CD4-positive, alpha-beta memory T cell (primary cell): ENCODE measurements at places on chromosomes 7 and 10.

DNA sequence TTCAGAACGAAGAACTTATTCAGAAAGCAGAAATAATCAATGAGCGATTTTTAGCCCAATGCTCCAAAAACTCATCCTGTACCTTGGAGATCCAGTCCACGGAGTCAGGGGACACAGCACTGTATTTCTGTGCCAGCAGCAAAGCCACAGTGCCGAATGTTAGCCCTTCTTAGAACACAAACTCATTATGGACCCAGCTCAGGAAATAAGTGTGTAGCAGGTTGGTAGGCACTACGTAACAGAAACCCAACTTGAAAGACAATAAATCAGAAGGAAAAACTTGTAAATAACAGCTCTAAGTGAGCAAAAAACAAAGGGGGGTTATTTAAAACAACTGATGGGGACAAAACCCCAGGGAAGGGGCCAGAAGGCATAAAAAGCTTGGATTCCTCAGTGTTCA is 112.0 kb upstream of the PRSS1 start:
- peak; percentile 33 for DNase-seq
- no peaks in the 10 kb centered on the region for H3K27me3 ChIP-seq
- no peaks in the 10 kb centered on the region for H3K36me3 ChIP-seq

- H3K36me3 ChIP-seq = no peaks in the 10 kb centered on the region
- no peak for DNase-seq
- H3K27me3 ChIP-seq = no peaks in the 10 kb centered on the region
These were observed 83.7 kb downstream of the CCNY start for GRCh38 chr10:35420044-35420443.

GRCh38 chr10:70937661-70938060 is 49.3 kb upstream of the PCBD1 start:
- no peak for DNase-seq
- no peaks in the 10 kb centered on the region for H3K27me3 ChIP-seq
- no peak overlapping the region for H3K27ac ChIP-seq
- H3K4me1 ChIP-seq = no peaks in the 10 kb centered on the region
- H3K36me3 ChIP-seq = no peaks in the 10 kb centered on the region

DNA sequence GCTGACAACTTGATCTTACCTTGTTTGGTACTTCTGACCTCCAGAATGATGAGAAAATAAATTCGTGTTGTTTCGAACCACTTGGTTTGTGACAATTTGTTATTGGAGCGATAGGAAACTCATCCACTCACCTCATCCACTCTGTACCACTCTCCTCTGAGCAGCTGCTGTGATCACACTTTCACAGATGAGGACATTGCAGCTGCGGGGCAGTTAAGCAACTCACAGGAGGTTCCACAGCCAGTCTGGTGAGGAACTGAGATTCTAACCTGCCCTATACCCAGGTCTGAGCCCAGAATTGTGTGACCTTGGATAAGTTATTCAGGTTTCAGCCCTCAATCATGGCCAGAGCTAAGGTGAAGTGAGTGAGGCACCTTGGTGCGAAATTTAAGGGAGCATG is 35.2 kb downstream of the BTBD16 start:
- H3K4me3 ChIP-seq = no peak overlapping the region
- no peak for DNase-seq
- no peaks in the 10 kb centered on the region for H3K36me3 ChIP-seq
- no peaks in the 10 kb centered on the region for H3K27me3 ChIP-seq

DNA sequence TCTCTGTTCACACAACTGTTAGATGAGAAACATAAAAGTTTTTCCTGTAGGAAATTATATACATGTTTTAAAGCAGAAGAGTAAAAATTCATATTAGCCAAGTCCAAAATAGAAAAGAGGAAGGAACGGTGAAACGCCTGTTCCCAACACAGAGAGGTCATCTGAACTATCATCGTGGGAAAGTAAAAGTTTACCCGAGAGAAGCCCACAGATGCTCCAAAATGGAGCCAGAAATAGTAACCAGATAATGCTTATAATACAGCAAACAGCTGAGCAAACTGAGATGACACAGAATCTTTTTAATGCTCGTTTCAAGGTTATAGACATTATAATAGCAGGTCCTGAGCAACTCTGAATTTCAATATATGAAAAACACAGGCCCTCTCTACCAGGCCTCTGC is 24.5 kb downstream of the FRMD4A start:
- peaks cover 5% of the 10 kb centered on the region for H3K27me3 ChIP-seq
- H3K27ac ChIP-seq = no peak overlapping the region
- no peak for DNase-seq
- H3K4me1 ChIP-seq = no peaks in the 10 kb centered on the region
- H3K36me3 ChIP-seq = no peaks in the 10 kb centered on the region
- H3K4me3 ChIP-seq = no peak overlapping the region

DNA sequence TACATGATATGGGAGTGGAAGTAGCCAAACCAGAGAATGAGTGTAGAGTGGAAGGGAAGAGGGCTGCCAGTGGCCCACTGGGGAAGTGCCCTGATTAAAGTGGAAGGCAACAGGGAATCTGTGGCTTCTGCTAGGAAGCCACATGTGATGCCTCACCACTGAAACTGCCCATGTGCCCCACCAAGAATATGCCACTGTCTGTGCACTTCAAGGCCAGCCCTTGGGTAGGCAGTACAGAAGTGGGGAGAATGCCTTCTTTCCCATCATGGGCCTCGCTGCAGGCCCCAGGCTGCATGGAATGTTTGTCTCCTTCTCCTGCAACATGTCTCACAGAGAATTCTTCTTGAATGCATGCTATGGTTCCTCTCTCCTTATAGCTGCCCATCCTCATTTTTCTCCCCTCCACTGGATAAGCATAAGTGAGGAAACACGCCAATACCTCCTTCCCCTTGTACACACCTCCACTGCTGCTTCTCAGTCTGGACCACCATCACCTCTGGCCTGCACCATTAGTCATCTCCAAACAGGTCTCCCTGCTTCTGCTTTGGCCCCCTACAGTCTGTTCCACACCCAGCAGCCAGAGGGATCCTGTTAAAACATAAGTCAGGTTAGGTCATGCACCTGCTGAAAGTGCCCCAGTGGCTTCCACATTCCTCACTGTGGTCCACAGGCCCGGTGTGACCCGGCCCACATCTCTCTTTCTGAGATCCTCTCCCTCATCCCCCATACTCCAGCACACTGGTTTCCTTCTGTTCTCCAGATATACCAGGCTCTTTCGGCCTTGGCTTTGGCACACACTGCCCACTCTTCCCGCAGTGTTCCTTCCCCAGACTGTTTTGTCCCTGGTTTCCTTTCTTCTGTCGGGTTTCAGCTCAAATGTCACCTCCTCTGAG is 37.1 kb downstream of the SNX10 start:
- H3K36me3 ChIP-seq = no peaks in the 10 kb centered on the region
- no peaks in the 10 kb centered on the region for H3K27me3 ChIP-seq
- H3K4me1 ChIP-seq = no peaks in the 10 kb centered on the region
- DNase-seq = no peak

DNA sequence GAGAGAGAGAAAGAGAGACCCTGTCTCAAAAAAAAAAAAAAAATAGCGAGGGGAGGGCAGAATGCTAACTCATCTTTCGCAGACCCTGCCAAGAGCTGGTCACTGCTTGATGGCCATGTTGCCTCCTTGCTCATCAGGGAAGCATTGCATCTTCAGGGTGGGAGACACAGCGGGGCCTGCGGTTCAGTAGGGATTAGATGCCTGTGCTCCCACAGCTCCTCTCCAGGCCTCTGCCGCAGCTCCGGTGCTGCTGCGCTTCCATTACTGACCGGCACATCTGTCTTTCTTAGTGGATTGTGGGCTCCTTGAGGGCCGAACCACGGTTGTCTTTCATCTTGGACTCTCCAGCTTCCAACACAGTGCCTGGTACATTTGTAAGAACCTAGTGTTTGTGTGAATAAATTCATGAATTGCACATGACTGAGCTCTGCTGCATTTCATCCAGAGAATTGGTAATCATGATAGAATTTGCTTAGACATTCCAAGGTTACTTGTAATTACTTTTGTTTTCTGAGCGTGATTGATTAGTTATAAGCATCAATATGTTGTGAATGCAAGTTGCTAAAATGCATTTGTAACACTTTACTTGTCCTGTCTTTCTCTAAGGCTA is 16.8 kb downstream of the HK1 start:
- DNase-seq = no peak
- no peak overlapping the region for H3K27ac ChIP-seq
- no peaks in the 10 kb centered on the region for H3K27me3 ChIP-seq
- H3K36me3 ChIP-seq = no peaks in the 10 kb centered on the region

DNA sequence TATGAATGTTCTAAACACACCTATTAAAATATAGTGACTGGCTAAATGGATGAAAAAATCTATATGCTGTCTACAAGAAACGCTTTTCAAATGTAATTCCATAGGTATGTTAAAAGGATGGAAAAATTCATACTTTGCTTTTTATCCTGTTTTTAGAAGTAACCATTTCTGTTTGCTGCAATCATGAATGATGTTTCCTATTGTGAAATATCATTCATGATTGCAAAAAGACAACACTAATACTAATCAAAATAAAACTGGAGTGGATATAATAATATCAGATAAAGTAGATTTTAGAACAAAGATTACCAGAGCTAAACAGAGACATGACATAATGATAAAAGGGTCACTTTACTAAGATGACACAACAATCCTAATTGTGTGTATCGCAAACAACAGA is 138.2 kb downstream of the FANK1 start:
- no peak overlapping the region for H3K4me3 ChIP-seq
- no peak for DNase-seq
- H3K36me3 ChIP-seq = no peaks in the 10 kb centered on the region
- no peaks in the 10 kb centered on the region for H3K27me3 ChIP-seq
- H3K27ac ChIP-seq = no peak overlapping the region

DNA sequence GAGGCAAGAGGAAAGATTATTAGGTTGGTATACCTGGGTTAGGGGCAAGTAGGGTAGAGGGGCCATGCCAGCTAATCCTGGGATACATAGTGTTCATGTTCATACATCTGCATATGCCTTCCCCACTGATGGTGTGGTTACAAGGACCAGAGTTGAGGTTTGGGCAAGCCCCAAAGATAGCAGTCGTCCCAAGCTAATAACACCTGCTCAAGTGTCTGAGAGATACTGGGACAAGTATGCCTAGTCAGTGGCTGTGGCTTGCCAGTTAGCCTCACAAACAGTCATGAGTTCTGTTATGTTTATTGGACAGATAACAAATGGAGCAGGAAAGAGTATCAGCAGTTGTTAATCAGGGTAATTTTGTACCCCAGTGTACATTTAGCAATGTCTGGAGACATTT is 139.6 kb downstream of the ADAM22 start:
- no peak overlapping the region for H3K27ac ChIP-seq
- no peaks in the 10 kb centered on the region for H3K36me3 ChIP-seq
- DNase-seq = no peak
- no peak overlapping the region for H3K4me3 ChIP-seq
- H3K4me1 ChIP-seq = no peaks in the 10 kb centered on the region

DNA sequence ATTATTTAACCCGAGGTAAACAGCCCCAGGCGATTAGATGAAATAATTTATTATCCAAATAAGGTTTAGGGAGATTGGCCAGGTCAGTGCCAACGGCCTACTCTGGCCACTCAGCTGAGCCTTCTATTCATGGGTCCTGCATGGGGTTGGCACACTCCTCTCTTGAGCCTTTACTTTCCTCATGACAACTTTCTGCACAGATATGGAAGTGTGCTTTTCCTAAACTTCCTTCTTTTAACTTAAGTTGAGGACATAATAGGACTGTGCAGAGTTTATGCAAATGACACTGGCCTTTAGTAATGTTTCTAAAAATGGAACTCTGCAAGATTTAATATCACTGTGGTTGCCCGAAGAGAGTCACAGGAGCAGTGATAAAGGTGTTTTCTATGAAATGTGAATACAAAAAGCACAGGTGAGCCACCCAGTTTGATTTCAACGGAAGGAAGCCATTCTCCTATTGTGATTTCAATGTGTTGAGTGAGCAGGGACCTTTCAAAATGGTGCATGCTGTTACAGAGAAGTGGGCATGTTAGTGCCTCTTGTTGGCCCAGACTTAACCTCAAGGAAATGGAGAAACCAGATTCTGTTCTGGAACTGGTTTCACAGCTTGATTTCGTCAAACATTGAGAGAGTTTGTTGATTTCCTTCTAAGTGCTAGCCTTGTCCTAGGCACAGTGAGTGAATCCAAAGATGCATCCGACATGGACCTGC is 55.7 kb downstream of the LYZL2 start:
- no peaks in the 10 kb centered on the region for H3K36me3 ChIP-seq
- H3K4me1 ChIP-seq = no peaks in the 10 kb centered on the region
- H3K27me3 ChIP-seq = no peaks in the 10 kb centered on the region
- no peak overlapping the region for H3K4me3 ChIP-seq

GRCh38 chr7:115838829-115839228 is 191.7 kb downstream of the TFEC start:
- H3K27me3 ChIP-seq = no peaks in the 10 kb centered on the region
- no peaks in the 10 kb centered on the region for H3K4me1 ChIP-seq
- H3K36me3 ChIP-seq = no peaks in the 10 kb centered on the region
- no peak overlapping the region for H3K4me3 ChIP-seq
- H3K27ac ChIP-seq = no peak overlapping the region

DNA sequence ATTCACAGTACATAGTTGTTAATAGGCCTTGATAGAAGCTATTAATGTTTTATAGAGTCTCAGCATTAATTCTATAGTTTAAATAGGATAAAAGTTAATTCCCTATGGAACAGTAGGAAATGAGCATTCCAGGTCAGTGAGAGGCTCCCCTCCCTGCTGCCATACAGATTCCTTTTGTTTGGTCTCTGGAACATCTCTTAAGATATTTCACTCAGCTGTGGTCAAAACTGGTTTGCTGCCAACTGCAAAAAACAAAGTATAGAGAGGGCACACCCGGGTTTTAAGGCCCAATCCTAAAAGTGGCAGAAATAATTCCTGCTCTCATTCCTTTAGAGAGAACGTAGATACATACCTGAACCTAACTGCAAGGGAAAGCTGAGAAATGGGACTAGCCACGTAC is 51.3 kb downstream of the MDFIC start:
- no peak overlapping the region for H3K27ac ChIP-seq
- peaks cover 94% of the 10 kb centered on the region for H3K4me1 ChIP-seq

GRCh38 chr7:88169717-88170320 is 50.0 kb downstream of the SRI start:
- H3K36me3 ChIP-seq = no peaks in the 10 kb centered on the region
- DNase-seq = no peak
- no peaks in the 10 kb centered on the region for H3K4me1 ChIP-seq
- H3K27ac ChIP-seq = no peak overlapping the region
- no peaks in the 10 kb centered on the region for H3K27me3 ChIP-seq
- H3K4me3 ChIP-seq = no peak overlapping the region

DNA sequence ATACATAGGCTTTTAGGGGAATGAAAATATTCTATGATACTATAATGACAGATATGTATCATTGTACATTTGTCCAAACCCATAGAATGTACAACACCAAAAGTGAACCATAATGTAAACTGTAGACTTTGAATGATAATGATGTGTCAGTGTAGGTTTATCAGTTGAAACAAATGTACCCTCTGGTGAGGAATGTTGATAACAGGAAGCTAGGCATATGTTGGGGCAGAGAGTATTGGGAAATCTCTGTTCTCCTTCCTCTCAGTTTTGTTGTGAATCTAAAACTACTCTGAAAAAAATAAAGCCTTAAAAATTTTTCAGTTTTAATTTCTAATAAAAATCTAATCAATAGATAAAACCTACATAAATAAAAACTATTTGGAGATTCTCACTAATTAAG is 36.9 kb downstream of the C1GALT1 start:
- H3K27me3 ChIP-seq = no peaks in the 10 kb centered on the region
- H3K27ac ChIP-seq = no peak overlapping the region
- H3K36me3 ChIP-seq = peaks cover 9% of the 10 kb centered on the region
- H3K4me3 ChIP-seq = no peak overlapping the region
- no peak for DNase-seq
- peaks cover 7% of the 10 kb centered on the region for H3K4me1 ChIP-seq

- no peaks in the 10 kb centered on the region for H3K27me3 ChIP-seq
- no peaks in the 10 kb centered on the region for H3K4me1 ChIP-seq
- no peak for DNase-seq
- H3K4me3 ChIP-seq = no peak overlapping the region
- no peak overlapping the region for H3K27ac ChIP-seq
- no peaks in the 10 kb centered on the region for H3K36me3 ChIP-seq
These were observed 36.7 kb downstream of the GNG11 start for GRCh38 chr7:93958216-93958615.
